ENCODE measurements at places on chromosomes 4 and X.

GRCh38 chr4:13285336-13285735 is 198.8 kb downstream of the RAB28 start:
- DNase-seq = no peak

DNA sequence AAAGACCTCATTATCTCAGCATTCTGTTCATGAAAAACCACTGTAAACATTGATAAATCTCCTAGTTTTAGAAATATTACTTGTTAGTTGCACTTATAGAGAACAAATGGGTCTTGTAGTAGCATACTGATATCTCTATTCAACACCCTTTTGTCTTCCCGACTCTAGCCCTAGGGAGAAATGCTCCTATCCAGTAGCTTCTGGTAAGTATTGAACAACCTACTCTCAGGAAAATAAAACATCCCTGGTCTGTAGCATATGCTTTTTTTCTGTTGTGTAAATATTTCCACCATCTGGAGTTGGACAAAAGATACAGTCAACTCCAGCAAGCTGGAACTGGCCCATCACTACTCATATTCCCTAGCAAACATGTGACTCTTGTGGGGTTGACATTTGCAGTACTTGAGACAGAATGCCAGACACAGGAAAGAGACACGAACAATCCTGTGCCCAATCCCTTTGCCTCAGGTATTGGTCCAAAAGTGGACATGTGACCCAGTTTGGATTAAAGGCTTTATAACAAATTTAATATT is 188.2 kb downstream of the GC start:
- DNase-seq = no peak

DNA sequence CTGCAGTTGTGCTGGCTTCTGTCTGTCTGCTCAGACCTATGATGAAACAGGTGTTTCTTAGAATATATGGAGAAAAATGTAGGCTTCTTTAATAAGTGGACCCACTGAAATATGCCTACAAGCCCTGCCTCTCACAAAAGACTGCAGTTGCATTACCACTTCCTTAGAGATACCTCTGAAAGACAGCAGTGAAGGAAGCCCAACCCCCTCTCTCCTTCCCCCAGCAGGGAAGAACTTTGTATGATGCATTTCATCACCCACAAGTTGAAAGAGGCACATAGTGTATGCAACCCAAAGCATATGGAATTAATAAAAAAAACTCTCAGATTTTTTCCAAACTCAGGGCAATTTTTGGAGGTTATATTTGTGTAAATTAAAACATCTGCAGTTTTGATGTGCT is 916.7 kb downstream of the TECRL start:
- no peak for DNase-seq

- DNase-seq = peak; percentile 2
These were observed 95.8 kb downstream of the ATXN3L start for GRCh38 chrX:13223868-13224567.

- no peak for DNase-seq
These were observed 171.9 kb downstream of the DKK2 start for GRCh38 chr4:106864231-106864630.

GRCh38 chr4:24809815-24810405 is 14.5 kb downstream of the SOD3 start:
- no peak for DNase-seq

GRCh38 chr4:24195991-24196736 is 306.3 kb upstream of the PPARGC1A start:
- no peak for DNase-seq

DNA sequence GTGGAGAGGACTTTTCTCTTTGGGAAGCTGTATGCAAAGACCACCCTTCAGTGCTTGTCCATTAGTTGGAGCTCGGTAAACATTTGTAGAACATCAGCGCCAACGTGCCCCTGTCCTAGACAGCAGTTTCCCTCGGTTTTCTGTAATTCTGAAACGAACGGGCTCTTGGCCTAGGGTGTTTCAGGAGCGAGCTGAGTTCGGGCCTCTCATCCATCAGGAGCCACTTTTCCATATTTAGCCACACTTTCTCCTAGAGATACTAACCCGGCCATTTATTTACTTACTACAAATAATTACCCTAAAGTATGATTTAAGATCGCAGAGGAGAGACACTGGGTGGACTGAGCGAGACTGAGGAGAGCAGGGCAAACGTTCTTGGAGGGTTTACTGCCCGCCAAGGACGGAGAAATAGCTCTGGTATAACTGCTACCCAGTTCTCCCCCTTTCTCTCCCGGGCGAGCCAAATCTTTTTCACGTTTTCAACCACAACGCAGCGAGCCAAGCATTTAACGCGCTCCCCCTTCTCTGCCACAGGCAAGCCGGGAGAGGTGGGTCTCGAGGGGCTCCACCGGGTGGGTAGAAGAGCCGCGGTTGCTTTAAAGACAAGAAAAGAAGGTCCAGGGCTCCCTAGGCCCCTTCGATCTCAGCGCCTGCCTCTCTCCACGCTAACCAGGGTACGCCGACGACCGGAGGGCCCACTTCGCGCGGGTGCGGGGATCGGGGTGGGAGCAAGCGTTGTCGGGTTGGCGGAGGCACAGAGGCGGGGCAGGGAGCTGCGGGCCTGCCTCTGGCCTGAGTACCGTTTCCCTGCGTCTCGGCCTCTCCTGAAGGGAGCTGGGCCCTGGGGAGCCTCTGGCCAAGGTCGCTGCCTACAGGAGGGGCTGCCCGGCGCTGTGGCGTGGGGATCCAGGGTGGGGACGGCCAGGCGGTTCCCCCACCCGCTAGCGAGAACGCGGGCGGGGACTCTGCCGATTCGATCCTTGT is 10.8 kb upstream of the PITX2 start:
- DNase-seq = no peak

- DNase-seq = no peak
These were observed 1015.1 kb downstream of the RPA4 start for GRCh38 chrX:97898798-97899197.

GRCh38 chrX:102723456-102723855 is 2.9 kb downstream of the GPRASP3 start:
- DNase-seq = no peak

DNA sequence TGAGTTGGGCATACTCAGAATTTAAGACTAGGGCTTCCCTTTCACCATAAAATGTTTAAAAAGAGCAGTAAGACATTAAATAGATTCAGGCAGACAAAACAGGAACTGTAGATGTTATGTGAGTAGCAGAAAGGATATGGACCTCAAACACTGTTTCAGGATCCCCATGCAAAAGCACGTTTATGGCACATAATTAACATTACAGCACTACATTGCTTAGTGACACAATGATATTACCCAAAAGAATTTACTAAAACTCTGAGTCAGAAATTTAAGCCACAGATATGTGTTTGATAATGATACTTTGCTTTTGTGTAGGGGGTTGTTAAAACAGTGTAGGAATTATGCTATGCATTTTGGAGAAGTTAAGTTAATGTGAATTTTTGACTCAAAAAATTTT is 266.3 kb downstream of the PDGFC start:
- no peak for DNase-seq

- no peak for DNase-seq
These were observed 3.5 kb upstream of the CLNK start for GRCh38 chr4:10688022-10688421.

- DNase-seq = no peak
These were observed 11.4 kb upstream of the SLAIN2 start for GRCh38 chr4:48329976-48330375.

GRCh38 chrX:31036895-31037294 is 34.9 kb downstream of the FTHL17 start:
- DNase-seq = no peak

GRCh38 chr4:189600718-189601435 is 339.8 kb upstream of the FRG1 start:
- DNase-seq = no peak

DNA sequence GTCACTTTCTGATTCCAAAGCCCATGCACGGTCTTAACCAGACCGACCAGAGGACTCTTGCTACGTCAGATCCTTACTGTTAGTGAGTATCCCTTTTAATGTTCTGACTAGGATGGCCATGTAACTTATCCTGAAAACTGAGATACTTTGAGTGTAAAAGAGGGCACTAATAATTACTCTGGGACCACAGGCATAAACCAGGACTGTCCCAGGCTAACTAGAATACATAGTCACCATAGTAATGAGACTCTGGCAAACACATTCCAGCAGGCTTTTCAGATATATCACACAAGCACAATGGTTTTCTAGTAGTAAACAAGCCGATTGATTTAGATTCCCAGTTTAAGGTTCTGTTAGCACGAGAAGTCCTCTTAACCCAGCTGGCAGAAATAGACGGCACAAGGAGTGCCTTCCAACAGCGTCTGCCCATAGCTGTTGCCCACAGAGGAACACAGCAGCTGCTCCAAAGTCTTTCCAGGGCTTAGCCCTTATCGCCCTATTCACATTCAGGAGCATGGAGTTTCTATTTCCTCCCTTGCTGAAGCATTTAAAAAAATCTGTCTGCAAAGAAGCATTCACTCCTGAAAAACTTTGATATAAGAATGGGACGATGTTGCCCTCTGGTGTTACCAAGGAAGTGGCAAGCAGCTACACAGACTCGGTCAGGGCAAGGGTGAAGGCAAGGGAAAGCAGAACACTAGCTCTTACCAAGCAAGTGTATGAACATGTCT is 92.4 kb downstream of the CXCL13 start:
- DNase-seq = no peak

DNA sequence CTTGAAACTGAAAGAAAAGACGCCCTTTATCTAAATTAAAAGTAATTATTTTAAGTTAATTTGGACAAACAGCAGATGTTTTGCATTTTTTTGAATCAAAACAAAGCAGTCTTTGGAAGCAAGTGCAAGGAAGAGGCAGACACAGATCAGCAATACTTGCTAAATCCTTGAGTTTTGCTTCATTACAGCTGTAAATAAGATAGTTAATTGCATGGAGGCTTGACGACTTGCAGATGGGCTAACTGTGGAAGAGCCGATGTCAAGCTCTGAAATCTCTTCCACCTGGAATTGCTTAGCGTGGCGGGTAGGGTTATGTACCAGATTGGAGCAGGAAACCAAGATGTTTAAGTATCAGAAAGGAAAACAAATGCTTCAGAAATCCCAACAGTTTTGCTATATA is 148.8 kb downstream of the POLA1 start:
- DNase-seq = no peak

GRCh38 chrX:151912780-151913179 is at the start of gene MAGEA4:
TSS of gene MAGEA4 (plus strand) at chrX:151912889. CDS start at chrX:151923665, 10,776 bp downstream.
- DNase-seq = no peak

DNA sequence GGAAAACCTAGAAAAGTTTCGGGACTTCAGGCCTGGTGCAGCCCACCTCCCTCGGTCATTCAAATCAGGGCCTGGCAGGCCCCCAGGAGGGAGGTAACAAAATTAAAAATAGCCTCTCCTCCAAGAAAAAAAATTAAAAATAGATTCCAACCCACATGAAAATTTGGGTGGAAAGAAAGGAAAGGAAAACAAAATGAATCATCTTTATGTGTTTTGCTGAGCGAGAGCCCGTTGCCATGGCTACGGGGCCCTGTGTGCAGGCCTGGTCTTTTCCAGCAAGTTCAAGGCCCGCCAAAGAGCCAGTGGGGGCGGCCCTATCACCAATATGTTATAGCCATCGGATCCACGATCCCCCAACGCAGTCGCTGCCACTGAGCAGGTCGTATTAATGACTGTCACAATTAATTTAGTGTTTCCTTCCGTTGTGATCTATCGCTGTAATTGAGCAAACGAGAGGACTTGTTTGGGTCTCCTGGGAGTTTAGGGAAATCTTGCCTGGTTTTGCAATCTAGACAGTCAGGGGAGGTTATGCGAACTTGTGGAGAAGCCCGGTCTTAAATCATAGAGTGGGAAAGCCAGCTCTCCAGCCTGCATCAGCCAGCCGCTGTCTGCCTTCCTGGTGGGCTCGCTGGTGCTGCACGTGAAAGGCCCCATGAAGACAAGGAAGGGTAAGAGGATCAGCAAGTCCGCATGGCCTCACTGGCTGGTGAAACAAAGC is 452.4 kb downstream of the BCOR start:
- DNase-seq = no peak

DNA sequence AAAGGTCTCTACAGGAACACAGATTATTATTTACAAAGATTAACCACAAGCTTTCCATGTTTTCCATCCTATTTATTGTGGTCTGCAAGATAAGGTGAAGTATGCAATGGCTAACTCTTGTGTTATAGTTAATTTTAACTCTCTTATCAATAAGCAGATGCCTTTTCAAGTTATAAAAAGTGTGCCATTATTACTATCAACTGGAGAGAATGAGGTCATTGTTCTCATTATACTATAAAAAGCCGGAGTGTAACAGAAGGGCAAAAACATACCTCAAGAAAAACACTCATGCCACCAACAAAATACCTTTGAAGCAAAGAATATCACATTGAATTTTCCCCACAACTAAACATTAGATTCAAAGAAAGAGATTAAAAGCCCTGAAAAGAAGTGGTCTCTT is 52.0 kb upstream of the SORBS2 start:
- no peak for DNase-seq

DNA sequence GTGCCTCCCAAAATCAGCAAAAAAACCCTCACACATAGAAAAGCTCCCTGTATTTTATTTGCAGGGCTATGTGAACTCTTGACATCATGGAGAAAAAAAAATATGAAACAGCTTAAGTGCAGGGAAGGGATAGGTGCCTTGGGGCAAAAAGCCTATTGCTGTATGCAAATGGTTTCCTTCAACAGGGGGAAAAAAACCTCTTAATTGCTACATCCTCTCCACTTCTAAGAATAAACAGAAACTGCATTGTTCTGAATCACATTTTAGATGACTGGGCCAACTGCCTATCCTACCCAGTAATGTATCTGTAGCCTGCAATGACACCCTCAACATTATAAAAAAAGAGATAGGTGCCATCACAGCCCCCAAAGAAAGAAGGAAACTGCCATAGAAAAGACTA is 229.4 kb upstream of the GALNTL6 start:
- DNase-seq = no peak

DNA sequence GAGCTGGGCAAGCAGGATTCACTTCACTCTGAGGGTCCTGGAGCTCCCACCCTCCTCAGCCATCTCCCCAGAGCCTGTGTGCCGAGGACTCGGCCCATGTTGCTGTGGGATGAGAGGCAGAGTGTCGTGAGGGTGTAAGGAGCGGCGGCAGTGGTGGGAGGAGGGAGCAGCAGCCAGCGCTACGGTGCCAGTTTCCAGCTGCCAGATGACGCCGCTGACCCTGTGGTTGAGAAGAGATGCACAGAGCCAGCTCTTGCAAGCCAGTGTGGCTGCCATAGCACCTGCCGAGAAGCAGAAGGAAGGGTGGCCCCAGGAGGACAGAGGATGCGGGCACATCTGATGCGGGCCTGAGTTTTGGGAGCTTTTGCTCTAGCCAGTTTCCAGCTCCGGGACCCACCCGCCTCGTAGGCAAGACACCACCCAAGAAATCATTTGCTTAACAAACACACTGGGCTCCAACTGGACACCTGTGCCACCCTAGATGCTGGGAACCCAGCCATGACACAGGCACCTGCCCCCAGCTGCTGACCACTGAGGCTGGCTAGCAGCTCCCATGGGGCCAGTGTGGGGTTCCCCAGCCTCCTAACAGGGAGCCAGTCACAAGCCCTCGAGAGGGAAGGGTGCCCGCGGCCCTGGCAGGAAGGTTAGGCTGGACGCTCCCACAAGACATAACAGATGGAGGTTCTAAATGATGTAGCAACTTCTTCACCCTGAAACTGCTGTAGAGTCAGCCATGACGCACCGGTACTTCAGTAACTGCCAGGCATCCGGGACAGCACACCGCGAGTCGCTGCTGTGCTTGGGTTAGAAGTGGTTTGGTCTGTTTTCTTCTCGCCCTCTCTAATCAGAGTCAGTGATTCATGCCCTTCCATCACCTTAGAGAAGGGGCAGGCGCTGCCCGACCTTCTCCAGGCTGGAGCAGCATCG is 8.9 kb downstream of the MSANTD1 start:
- DNase-seq = no peak

GRCh38 chr4:79160962-79161361 is 164.9 kb downstream of the NAA11 start:
- no peak for DNase-seq

All from T-cell (primary cell).